ENCODE measurements at places on chromosomes 11 and 22.

GRCh38 chr11:44097821-44098220, 2.3 kb downstream of the EXT2 start:
- no peak for DNase-seq

DNA sequence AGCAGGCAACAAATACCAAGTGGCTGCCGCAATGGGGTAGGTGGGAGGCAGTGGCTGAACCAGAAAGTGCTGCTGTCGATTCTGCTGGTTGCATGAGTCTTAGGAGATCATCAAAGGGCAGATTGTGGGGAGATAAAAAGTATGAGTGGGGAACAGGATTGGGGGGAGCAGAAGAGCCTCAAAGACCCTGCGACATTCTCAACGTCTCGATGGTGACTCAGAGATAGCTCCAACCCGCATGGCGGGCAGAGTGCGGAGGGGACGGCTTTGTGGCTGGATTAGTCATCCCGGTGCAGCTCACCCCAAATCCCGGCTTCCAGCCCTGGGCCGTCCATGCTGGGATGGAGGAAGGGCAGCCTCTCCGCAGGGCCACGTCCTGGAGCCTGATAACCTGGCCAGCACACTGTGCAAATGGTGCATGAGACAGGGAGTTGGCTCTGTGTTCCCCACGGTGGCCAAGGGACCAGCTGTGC, 11.6 kb upstream of the RTN4R start:
- peak; percentile 56 for DNase-seq

DNA sequence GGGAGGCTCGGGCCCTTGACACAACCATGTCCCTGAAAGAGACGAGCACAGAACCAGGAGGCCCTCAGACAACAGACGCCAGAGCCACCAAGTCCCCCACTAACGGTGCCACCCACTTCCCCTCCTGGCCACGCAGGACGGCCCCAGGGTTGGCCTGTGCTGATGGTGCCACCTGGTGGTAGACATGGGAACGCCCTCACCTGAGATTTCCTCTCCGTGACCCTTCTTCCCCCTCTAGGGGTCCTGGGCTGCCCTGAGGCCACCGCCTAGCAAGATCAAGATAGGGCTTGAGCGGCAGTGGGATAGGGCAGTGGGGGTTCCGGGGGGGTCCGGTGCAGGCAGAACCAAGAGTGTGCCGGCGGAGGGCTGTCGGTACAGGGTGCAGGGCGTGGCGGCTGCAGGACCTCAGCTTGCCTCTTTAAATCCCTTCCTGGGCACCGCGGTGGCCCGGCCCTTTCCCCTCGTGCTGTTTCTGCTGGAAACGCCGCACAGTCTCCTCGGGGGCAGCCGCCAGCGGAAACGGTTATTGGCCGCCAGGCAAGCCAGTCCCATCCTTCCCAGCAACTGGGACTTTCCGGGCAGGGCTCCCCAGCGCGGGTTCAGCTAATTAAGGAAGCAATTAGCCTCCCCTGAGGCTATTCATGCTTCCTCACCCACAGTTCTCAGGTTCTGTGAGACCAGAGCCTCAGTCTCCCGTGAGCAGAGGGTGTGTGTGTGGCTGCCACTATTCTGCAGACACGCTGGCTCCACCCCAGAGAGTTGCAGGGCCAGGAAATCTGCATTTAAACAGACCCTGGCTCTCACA, 5.5 kb upstream of the NFAM1 start:
- peak; percentile 63 for DNase-seq

DNA sequence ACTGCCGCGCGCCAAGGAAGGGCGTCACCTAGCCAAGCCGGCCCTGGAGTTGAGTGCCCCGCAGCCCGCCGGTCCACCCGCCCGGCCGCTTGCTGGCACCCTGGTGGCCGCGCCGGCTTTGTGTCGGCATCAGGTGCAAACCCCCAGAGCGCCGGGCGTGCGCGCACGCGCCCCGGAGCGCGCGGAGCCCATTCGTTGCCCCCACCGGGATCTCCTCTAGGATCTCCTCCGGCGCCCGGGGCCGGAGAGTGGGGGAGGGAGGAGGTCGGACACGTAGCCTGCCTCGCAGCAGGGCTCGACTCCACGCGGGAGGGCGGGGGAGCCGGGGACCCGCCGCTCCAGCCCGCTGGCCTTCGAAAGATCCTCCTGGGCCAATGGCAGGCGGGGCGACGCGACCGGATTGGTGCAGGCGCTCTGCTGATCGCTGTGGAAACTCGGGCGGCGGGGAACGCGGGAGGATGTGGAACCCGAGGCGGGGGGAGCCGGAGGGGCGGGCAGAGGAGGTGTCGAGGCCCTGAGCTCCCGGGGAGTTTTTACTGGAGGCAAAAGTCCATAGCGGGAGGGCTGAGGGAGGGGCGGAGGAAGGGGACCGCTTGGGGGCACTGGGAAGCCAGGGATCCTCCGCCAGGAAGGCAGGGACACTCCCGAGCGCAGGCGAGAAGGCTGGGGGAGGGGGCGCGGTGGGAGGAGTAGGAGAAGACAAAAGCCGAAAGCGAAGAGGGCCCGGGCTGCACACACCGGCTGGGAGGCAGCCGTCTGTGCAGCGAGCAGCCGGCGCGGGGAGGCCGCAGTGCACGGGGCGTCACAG, at the start of gene FADS2:
TSS of gene FADS2 (plus strand) at position 730 of the 808 bp plus-strand sequence. CDS start 91 bp downstream, outside the sequence.
- peak; percentile 62 for DNase-seq

DNA sequence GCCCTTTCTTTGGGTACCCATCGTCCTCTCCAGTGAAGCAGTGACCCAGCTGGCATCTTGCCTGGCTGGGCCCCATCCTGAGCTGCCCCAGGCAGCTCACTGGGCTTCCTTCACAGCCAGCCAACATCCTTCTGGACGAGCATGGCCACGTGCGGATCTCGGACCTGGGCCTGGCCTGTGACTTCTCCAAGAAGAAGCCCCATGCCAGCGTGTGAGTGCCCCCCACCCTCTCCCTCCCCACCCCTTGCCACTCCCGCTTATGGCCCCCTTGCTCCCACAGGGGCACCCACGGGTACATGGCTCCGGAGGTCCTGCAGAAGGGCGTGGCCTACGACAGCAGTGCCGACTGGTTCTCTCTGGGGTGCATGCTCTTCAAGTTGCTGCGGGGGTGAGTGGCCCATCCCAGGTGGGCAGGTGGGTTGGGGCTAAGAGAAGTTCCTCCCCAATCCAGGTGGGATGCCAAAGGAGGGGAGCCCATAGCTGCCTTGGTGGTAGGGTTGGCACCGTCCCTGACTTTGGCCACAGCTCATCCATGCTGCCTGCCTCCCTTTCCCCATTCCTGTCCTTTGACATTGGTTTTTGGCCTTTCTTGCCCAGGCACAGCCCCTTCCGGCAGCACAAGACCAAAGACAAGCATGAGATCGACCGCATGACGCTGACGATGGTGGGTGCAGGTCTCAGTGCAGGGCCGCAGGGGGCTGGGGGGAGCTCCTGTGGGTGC, 6.8 kb upstream of the ANKRD13D start:
- no peak for DNase-seq

- no peak for DNase-seq
These were observed 64.4 kb upstream of the LINC01488 start for GRCh38 chr11:69416762-69417698.

- DNase-seq = no peak
These were observed 35.4 kb upstream of the CYB5R3 start for GRCh38 chr22:42684462-42685195.

GRCh38 chr11:8266246-8267241, 2.9 kb upstream of the LMO1 start:
- DNase-seq = no peak

DNA sequence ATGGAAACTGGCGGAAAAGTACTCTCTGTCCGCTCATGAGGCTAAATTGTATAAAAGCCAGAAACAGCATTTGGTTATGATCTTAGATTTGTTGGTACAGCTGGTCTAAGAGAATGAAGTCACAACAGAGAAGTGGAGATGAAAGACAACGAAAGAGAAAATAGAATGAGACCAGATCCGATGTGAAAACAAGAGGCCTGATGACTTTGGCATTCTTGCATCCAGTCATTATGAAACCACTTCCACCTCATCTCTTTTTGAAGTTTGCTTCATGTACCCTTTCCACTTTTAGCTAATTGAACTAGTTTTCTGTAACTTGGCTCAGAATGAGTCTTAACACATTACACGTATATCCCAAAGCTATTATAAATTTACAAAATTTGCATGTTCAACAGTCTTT, 1431.7 kb downstream of the LRRC4C start:
- DNase-seq = no peak

DNA sequence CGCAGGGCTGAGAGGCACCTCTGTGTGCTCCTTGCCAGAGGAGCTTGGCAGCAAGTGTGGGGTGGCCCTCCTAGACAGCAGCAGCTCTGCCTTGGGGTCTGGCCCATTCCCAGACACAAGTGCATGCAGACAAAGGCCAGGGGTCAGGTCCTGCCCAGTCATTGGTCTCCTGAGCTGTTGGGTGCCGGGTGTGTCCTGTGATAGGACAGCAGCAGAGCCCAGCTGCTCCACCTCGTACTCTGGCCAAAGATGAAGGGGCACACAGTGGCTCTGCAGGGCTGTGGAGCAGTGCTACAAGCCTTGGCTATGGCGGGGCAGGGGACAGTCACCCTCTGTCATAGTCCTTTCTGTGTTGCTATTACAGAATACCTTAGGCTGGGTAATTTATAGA, 17.3 kb upstream of the OSBPL5 start:
- DNase-seq = no peak

- DNase-seq = no peak
These were observed 54.2 kb downstream of the GRAMD4 start for GRCh38 chr22:46674367-46674781.

- no peak for DNase-seq
These were observed 90.9 kb downstream of the MICAL2 start for GRCh38 chr11:12200991-12201985.

GRCh38 chr11:93921695-93922468, 71.5 kb upstream of the VSTM5 start:
- DNase-seq = no peak

GRCh38 chr11:58900479-58901420, 38.5 kb upstream of the GLYATL1 start:
- DNase-seq = no peak

GRCh38 chr22:35919002-35919542, 109.6 kb downstream of the RBFOX2 start:
- no peak for DNase-seq

GRCh38 chr11:83122050-83122449, 34.9 kb upstream of the PCF11 start:
- no peak for DNase-seq

GRCh38 chr11:15577519-15577918, 462.8 kb downstream of the INSC start:
- peak; percentile 8 for DNase-seq

GRCh38 chr11:104964247-104964646, 4.1 kb downstream of the CASP4 start:
- no peak for DNase-seq

- no peak for DNase-seq
These were observed 66.3 kb downstream of the ETS1 start for GRCh38 chr11:128520888-128521681.

GRCh38 chr11:124285610-124286344, 28.0 kb downstream of the OR8D1 start:
- no peak for DNase-seq

GRCh38 chr22:26345496-26345895, 83.6 kb upstream of the ASPHD2 start:
- no peak for DNase-seq

DNA sequence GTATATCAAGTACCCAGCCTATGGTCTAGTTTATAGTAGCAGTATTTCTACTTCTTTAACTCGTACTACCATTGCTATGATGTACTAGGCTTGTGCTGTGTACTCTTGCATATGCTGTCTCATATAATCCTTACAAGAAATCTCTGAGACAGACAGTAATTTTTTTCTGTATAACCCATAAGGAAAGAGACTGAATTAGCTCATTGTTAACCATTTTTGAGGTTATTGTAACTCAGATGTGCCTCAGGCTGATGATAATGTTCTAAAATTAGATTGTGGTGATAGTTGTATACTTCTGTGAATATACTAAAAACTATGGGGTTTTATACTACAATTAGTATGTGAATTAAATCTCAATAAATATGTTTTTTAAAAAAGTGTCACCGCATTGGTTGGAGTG, 112.2 kb upstream of the RRM1 start:
- DNase-seq = no peak

- peak; percentile 19 for DNase-seq
These were observed 16.6 kb downstream of the TUG1 start for GRCh38 chr22:30985561-30986208.

DNA sequence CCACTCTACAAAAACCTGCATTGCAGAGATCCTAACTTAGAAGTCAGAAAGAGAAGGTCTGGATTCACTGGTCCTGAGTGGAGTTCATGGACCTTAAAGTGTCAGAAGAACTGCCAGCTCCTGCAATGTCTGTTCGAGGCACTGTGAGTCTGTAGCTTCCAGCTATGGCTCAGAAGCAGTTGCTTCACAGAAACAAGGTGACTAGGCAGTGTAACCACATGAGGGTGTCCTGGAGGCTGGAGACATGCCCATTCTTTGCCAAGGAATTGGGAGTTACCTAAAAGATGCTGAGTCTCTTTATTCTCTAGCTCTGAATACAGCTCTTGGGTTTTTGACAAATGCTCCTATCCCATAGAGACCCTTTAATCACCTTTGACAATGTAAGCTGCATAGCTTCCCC, 130.5 kb downstream of the SPON1 start:
- no peak for DNase-seq

GRCh38 chr11:102891736-102892135, 17.0 kb upstream of the MMP12 start:
- DNase-seq = no peak

DNA sequence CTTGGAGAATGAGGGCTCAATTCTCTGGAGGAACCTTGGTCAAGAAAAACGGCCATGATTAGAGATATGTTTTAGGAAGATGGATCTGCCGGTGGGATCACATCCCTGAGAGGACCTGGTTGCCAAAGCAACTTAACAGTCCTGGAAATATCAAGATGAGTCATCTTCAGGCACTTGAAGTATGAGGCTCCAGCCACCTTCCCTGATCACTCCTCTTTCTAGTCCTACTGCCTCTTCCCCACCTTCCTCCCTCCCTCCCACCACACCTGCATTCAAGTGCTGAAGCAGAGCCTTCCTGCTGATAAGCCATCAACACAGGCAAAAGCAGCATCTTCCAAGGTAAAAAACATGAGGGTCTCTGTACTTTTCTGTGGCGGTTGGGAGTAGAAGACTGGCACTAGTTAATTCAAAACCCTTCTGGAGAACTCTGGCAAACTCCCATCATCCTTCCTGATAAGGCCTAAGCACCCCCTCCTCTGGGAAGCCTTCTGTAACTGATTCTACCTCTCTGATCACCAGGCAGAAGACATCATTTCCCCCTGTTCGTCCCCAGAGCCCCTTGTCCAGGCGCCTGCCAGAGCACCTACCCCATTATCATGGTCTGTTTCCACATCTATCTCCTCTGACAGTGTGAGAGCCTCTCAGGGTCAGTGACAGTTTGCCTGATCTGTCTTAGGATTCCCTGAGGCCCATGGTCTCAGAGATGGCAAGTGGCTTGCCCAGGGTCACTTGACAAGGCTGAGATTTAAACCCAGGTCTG, 79.8 kb downstream of the CLPB start:
- DNase-seq = no peak

GRCh38 chr11:111417766-111418435, 38.8 kb upstream of the POU2AF1 start:
- DNase-seq = peak; percentile 22

DNA sequence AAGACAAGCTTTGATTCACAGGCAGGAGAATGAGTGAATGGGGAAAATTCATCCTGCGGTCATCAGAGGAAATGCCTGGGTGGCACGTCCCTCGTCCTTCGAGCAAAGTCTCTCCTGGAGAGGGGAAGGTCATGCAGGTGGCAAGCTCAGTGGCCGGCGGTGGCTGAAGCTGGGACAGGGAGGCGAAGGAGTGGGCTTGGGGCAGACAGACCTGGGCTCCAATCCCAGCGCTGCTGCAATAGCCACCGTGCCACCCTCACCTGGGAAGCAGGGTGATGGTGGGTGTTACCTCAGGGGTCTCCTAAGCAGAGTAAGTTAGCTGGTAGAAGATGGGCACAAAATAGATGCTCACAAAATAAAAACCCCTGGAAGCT, 22.4 kb upstream of the CACNG2 start:
- no peak for DNase-seq
